ENCODE measurements at places on chromosomes 11 and 22. TPM values are rescaled to one million over a fixed set of nuclear protein-coding genes. Genes with fewer than 3 reads are reported as not detected.
A peak's percentile ranks its signal among the peaks of the same experiment; 100 is the strongest.

DNA sequence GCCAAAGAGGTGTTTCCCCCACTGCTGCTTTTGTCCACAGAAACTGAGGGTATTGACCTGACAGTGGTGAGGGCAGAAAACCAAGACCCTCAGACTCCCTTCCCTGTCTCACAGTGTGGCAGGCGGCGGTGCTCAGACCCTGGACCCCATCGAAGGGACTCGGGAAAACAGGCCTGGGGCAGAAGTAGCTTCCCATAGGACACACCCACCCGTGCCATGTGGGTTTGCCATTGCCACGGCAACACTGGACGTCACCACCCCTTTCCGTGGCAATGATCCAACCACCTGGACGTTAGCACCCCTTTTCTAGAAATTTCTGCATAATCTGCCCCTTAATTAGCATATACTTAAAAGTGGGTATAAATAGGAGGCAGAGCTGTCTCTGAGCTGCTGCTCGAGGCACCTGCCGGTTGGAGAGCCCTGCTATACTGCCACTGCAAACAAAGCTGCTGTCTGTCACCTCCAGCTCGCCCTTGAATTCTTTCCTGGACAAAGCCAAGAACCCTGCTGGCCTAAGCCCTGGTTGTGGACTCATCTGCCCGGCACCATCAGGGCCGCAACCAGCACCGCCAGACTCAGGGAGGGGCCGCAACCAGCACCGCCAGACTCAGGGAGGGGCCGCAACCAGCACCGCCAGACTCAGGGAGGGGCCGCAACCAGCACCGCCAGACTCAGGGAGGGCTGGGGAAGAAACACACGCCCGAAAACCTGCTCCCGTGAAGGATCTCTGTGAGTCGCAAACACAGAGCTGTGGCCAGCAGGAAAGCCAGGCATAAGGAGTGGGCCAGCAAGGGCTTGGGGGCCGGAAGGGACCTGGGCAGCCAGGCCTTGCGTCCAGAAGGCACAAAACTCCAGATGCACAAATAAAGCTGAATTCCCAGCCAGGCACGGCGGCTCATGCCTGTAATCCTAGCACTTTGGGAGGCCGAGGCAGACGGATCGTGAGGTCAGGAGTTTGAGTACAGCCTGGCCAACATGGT, 10.4 kb downstream of the MLC1 start:
- no peak for DNase-seq

DNA sequence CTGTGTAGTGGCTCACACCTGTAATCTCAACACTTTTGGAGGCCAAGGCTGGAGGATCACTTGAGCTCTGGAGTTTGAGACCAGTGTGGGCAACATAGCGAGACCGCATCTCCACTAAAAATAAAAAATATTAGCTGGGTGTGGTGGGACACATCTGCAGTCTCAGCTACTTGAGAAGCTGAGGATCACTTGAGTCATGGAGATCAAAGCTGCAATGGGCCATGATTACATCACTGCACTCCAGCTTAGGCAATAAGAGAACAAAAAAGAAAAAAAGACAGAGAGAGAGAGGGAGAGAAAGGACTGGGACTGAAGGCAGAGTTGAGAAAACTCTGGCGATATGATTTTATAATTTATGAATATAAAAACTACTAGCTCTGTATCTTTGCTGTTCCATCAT, 473.1 kb downstream of the LRRC4C start:
- DNase-seq = no peak

LRRC75B gene
- 2.6 TPM for total RNA-seq

DNA sequence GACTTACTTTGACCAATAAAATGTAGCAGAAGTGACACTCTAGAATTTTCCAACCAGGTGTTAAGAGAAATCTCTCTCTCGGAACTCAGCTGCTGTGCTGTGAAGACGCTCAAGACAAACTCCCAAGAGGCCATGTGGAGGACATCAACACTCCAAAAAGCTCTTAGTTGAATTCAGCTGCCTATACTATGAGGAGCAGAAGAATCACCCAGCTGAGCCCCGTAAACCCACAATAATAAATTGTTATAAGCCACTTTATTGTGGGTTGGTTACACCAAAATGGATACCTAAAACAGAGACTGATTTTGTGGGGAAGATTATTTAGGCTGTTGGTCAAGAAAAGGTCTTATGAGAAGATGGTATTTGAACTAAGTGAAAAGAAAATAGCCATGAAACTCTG, 44.1 kb upstream of the FSHB start:
- no peak for DNase-seq

DNA sequence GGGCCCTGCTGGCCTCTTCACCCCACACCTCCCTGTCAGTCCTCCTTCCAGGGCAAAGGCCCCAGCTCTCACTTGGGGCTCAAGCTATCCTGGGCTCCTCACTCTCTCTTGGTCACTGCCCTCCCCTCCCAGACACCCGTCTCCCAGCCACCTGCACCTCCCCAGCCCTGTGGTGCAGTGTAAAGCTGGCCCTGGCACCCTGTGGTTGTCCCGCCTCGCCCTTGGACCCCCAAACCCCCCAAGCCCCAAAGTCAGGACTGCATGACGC, 16.8 kb upstream of the PPARA start:
- DNase-seq = no peak

DNA sequence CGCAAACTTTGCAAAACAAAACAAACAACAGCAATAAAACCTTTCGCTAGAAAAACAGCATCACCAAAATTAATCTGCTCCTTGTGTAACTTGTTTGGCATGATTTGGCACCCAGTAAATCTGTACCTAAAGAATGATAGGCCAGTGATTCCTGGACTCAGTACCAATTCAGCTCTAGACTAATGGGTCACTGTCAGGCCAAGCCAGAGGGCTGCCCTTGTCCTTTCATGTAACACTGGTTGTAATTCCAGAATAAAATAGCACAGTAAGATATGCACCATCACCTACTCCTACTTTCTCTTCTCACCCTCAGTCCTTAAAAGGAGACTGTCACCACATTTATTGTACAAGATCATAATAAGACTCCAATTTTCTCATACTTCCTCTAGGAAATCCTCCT, 341.6 kb upstream of the PITPNB start:
- no peak for DNase-seq

DNA sequence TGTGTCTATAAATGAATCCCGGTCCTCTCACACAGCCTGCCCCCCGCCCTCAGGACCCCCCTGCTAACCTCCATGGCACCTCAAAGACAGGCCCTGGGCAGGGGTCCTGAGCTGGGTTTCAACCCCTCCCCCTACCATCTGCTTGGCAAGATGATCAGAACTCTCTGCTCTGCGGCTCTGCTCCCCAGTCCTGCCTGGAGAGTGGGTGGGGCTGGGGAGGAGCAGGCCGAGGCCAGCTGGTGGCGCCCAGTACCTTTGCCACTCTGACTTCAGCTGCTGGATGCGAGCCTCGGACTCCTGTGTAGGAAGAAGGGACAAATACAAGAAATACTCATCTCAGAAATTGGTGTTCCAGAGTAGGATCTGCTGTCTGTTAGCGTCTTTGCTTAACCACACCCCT, 15.0 kb downstream of the SUN2 start:
- no peak for DNase-seq

DNA sequence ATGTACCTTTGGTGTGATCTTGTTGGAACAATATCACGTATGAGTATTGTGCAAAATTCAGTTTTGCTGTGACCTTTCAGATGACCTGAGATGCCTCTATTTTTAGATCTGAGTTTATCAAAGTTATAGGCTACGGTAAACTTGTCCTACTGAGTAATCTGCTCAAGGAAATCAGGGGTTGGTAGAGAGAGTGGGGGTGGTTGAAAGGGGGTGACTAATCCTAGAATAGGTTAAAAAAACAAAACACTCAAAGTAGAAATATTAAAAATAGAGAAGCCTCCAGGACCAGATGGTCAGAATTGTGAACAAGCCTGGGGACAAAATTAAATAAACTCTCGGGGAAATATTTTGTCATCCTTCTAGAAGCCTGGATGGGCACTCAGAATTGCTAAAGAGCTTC, 59.9 kb upstream of the C11orf87 start:
- DNase-seq = no peak

- no peak for DNase-seq
Measured at GRCh38 chr11:108019870-108020540, 11.3 kb downstream of the CUL5 start.

C11orf91 gene
- total RNA-seq = not detected

DNA sequence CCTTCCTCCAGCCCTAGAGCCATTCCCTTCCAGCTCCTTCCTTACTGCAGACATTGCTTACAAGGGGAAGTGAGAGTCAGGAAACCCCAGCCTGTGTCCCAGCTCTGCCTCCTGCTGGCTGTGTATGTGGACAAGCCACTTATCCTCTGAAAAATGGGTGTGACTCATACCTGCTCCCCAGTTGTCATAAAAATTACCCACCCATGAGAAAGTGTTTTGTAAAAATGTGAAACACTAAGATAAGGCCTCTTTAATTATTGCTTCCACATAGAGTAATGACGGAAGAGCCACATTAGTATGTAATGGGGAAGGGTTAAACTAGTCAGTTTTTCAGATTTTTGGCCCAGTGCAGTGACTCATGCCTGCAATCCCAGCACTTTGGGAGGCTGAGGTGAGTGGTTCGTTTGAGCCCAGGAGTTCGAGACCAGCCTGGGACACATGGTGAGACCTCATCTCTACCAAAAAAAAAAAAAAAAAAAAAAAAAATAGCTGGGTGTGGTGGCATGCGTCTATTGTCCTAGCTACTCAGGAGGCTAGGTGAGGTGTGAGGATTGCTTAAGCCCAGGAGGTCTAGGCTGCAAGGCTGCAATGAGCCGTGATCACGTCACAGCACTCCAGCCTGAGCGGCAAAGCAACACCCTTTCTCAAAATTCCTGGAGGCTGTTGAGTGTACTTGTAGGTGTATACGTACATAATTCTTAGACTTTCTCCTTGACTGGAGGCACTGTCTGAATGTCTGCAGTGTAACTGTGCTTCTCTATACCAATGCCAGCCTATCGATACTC, 84.9 kb downstream of the CTTN start:
- DNase-seq = no peak

- peak; percentile 64 for DNase-seq
Measured at GRCh38 chr22:49925525-49926128, 7.2 kb downstream of the CRELD2 start.

- no peak for DNase-seq
Measured at GRCh38 chr11:120658071-120658423, 146.5 kb downstream of the GRIK4 start.

DNA sequence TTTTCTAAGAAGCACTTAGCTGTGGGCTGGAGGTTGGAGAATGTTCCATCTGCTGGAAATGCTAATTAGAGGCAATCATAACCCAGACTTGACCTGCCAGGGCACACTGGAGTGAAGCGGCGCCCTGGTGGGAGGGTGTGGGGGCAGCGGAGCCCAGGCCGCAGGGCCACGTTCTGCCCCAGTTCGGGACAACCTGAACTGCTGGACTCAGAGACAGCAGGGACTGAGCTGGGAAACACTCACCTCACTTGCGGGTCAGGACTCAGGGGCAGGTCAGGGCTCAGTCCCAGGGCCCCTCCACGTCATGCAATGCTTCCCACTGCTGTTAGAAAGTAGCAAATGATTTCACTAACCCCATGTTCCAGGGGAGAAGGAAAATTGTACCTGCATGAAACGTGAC, 316.4 kb downstream of the NTM start:
- DNase-seq = no peak

- DNase-seq = no peak
Measured at GRCh38 chr22:19823191-19823901, 31.3 kb downstream of the GNB1L start.

GRCh38 chr11:130979386-130979972, 63.2 kb upstream of the SNX19 start:
- no peak for DNase-seq

GRCh38 chr22:44743247-44743646, 9.1 kb upstream of the ARHGAP8 start:
- no peak for DNase-seq

DNA sequence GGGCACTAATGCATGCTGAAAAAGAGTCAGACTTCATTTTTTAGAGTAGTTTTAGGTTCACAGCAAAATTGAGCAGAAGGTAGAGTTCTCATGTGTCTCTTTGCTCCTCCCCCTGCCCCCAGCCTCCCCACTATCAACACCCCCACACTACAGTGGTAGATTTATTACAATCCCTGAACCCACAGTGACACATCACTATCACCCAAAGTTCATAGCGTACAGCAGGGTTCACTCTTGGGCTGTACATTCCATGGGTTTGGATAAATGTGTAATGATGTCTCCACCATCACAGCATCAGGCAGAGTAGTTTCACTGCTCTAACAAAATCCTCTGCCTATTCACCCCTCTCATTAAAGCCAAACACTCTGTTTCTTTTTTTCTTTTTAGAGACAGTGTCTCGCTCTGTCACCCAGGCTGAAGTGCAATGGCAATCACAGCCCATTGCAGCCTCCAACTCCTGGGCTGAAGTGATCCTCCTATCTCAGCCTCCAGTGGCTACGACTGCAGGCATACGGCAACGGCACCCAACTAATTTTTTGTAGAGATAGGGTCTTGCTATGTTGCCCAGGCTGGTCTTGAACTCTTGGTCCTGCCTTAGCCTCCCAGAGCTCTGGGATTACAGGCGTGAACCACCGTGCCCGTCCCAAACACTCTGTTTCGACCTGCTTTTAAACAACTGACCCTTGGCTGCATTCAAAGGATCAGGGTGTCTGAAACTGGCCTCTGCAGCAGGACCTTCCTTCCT, 4.1 kb downstream of the BEST1 start:
- no peak for DNase-seq

DNA sequence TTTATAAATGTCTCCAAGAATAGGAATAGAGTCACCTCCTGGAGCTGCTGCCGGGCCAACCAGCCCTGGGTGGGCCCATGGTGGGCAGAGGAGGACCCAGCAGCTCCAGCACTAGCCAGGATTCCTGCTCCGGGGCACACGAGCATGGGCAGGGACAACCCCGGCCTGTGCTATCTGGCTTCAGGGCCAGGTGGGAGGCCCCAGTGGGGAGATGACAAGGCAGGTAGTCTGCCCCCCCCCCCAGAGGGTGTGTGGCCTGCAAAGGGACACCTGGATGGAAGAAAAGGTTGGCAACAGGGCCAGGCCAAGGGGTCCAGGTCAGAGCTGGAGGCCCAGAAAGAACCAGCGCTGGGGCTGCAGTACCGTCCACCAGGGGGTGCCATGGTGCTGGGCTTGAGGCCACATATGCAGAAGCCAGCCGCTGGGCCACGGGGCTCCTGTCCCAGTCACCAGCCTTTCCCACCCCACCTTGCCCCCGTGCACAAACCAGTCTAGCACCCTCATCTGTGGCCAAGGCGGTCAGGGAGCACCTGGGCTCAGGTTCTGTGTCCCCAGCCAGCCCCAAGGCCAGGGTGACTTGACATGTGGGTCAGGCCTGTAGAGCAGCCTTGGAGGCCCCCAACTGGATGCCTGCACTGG, 3.4 kb downstream of the TSPAN32 start:
- peak; percentile 83 for DNase-seq

- DNase-seq = no peak
Measured at GRCh38 chr11:9089636-9090035, 1.8 kb downstream of the SCUBE2 start.

- DNase-seq = no peak
Measured at GRCh38 chr11:117945047-117945810, 16.0 kb upstream of the TMPRSS13 start.

- no peak for DNase-seq
Measured at GRCh38 chr22:48944751-48945620, 882.7 kb downstream of the BRD1 start.

GRCh38 chr11:103547024-103547423, 437.8 kb downstream of the DYNC2H1 start:
- DNase-seq = no peak

ADAMTS8 gene
- 0.14 TPM for total RNA-seq

- DNase-seq = no peak
Measured at GRCh38 chr11:26777372-26777808, 55.5 kb upstream of the SLC5A12 start.

- DNase-seq = no peak
Measured at GRCh38 chr22:47164514-47165337, 402.3 kb downstream of the TBC1D22A start.

Measured in thymus (tissue), 14 donors.